Stimulated activated naive CD4-positive, alpha-beta T cell (primary cell): ENCODE measurements at places on chromosomes 11 and 22.

GRCh38 chr11:120023120-120023519 lies 114.8 kb downstream of the TRIM29 start:
- no peak for DNase-seq

DNA sequence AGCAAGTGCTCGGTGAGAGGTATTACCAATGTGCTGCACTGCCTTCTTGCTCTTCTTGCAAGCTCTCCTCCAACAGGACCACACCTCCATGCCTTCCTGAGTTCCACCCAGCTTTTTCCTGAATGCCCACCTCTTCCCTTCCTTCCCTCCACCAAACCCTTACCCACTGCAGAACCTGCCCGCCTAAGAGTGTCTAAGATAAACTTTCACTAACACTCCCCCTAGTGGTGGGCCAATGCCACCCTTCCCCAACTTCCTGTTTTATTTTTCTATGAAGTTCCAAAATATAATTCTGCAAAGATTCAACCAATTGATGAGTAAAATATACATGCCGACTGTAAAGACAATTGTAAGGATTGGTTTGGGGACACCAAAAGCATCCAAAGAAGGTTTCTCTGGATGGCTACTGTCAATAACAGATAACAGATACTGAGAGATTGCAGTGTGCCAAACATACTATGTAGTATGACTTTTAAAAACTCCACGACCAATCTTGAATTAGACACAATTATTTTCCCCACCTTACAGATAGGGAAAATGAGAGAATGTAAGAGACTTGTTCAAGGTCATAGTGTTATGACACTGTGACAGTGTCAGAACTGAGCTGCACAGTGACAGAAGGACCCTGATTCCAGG lies 38.6 kb upstream of the BMAL1 start:
- DNase-seq = peak; percentile 41

GRCh38 chr11:47109051-47109726 lies 67.5 kb downstream of the ARFGAP2 start:
- no peak for DNase-seq

DNA sequence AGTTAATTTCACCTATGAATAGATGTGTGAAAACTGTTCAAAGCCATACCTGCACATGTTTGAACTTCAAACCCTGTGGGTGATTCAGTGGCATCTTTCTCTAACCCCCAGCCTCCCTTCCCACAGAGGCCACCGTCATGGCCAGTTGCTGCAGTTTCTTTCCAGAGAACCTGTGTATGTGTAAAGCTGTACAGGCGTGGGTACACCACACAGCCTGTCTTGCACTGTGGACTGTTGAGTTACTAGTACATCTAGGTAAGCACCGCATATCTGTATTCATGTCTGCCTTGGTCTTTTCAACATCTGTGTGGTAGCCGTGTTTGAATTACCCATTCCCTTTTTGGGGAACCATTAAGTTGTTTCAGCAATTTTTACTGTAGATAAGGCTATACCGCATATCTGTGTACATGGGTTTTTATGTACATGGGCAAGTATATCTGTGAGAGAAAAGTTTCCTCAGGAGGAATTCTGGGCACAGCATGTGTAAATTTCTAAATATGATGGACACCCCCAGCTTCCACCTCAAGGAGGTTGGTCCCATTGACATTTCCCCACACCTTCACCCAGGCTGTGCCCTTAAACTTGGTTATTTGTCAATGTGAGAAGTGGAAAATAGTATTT lies 13.9 kb downstream of the NEAT1 start:
- DNase-seq = no peak

DNA sequence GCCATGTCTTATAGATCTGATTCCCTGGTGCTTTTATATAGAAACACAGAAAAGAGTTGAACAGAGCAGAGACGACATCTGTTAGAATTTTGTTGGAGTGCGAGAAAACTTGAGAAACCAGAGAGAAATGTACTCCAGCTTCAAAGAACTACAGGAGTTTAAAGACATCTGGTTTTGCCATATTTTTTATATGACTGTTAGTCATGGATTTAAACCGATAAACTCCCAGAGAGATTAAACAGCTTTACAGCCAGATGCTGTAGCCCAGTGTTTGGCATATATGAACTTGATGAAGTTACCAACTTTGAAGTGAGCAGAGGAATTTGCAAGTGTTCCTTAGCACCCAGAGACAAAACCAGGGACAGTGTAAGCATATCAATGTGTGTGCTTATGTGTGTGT lies 1083.1 kb downstream of the LRRC4C start:
- DNase-seq = no peak

DNA sequence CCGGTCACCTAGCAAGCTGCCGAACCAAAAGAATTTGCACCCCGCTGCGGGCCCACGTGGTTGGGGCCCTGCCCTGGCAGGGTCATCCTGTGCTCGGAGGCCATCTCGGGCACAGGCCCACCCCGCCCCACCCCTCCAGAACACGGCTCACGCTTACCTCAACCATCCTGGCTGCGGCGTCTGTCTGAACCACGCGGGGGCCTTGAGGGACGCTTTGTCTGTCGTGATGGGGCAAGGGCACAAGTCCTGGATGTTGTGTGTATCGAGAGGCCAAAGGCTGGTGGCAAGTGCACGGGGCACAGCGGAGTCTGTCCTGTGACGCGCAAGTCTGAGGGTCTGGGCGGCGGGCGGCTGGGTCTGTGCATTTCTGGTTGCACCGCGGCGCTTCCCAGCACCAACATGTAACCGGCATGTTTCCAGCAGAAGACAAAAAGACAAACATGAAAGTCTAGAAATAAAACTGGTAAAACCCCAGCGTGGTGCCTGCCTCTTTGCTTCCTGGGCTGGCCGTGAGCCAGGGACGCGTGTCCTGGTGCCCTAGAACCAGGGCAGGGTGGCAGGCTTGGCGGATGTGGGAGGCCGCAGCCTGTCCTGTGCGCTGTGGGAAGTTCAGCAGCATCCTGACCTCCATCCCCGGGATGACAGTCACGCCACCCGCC lies 13.2 kb downstream of the CCND1 start:
- DNase-seq = no peak

- DNase-seq = no peak
Measured at GRCh38 chr11:12944889-12945288, 64.2 kb upstream of the RASSF10 start.

DNA sequence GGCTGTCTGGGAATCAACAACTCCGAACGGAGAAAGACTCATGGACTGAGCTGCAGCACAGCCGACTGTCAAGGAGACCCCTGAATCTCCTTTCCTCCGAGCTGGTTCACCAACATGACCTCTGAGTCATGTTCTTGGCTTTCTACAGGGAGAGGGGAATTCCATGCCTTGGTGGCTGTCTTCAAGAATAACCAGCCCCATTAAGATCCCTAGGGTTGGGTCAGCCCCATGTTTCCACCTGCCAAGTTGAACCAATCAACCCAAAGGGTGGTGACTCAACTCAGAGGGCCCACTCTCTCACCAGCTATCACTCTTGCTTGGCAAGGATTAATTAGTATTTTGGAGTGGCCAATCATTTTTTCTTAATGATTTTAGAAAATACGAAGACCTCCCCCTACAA lies 28.3 kb upstream of the IGSF22 start:
- no peak for DNase-seq

DNA sequence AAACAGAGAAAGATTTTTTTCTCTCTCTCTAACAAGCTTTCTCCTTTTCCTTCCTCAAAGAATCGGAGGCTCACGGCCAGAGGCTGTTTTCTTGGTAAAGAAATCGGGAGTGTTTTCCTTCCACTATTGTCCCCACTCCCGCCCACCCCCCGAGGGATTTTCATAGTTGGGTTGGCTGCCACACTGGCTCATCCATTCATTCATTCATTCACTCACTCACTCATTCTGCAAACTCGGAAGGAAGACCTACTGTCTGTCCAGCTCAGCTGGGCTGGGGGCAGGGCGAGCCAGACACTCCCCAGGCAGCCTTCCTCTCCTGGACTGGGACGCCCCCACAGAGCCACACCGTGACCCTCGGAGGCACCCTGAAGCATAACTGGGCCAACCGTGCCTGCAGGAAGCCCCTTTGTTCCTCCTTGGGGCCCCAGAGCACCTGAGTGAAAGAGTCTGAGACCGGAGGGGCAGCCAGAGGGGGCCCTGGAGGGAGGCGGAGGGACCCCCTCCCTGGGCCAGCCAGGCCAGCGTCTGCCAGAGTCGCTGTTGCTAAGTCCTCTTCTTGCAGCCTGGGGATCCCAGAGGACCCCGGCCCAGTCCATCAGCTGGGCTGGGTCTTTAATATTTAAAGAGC lies 17.0 kb downstream of the CDKN1C start:
- DNase-seq = no peak

DNA sequence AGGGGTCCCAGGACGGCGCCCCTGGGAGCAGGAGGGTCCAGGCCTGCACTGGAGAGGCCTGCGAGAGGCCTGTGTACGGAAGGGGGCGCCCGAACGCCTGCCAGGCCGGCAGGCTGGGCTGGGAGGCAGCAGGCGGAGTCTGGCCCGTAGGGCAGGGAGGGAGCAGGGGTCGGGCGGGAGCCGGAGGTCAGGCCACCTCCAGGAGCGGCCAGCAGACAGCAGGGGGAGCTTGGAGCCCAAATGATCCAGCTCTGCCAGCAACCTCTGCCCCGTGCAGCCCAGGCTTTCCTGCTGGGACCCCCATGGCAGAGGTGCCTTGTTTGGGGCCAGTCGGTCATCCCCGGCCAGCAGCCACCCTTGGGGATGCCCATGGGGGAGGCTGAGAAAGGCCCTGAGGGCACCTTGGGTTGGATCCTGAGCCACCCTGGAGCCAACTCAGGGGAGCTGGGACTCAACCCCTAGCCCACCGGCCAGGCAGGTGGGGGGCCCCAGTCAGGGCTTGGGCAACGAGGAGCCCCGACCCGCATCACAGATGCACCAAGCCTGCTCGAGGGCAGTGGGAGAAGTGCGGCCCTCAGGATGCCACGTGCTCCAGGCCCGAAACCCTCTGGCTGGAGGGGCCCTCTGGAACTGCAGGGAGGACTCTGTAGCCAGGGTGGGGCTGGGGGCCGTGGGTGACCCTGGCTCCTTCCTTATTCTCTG lies 9.6 kb upstream of the SYT8 start:
- no peak for DNase-seq

- DNase-seq = no peak
Measured at GRCh38 chr11:2404735-2405196, 4.2 kb downstream of the TSSC4 start.

DNA sequence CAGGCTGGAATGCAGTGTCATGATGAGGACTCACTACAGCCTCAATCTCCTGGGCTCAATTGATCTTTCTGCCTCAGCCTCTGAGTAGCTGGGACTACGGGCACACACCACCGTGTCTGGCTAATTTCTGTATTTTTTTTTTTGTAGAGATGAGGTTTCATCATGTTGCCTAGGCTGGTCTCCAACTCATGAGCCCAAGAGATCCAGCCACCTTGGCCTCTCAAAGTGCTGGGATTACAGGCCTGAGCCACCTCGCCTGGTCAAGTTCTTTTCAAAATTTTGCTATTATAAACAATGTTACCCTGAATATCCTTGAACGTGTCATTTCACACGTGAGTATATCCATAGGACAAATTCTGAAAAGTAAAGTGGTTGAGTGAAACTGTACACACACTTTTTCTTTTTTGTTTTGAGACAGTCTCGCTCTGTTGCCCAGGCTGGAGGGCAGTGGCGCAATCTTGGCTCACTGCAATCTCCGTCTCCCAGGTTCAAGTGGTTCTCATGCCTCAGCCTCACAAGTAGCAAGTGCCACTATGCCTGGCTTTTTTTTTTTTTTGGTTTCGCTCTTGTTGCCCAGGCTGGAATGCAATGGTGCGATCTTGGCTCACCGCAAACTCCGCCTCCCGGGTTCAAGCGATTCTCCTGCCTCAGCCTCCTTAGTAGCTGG lies 21.6 kb upstream of the EP300 start:
- no peak for DNase-seq

GRCh38 chr11:85874265-85874664 lies 19.1 kb downstream of the CCDC83 start:
- no peak for DNase-seq

DNA sequence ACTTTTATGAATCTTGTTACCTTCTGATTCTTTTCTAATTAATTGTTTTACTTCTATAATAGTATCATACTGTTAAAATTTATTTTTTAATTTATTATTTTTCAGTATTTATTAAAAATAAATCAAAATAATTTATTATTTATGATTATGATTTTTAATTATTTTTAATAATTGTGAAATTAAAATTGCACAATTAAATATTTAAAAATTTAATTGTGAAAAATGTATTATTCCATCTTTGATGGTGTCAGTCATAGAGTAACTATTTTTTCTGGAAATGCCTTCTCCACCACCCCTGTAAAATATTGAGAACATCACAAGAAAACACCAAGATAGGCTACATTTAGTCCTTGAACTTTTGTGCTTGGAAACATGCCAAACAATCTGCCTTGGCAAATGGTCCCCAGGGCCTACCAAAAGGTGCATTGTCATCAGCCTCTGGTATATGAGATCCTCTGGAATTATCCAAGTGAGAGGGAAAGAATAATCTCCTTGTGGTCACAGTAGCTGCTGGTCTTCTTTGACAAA lies at the start of gene OR8H2:
TSS of gene OR8H2 (plus strand) at position 478 of the 528 bp plus-strand sequence. CDS start 1,356 bp downstream, outside the sequence.
- DNase-seq = no peak

DNA sequence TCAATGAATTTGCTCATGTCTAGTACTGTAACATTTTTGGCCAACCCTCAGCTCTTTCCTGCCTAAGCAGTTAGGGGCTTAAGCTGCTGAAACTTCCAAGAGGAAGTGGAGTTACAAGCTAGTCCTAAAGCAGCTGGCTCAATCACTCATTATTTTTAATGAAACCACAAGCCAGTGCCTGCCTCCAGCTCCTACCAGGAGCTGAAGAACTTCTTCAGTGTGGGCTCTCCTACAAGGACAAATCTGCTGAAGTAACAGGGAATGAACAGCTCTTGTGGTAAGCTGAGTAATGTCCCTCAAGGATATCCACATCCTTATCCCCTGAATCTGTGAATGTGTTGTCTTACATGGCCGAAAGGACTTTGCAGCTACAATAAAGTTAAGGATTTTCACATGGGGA lies 112.5 kb downstream of the BBOX1 start:
- no peak for DNase-seq

- peak; percentile 46 for DNase-seq
Measured at GRCh38 chr11:59802639-59803176, 7.9 kb downstream of the MRPL16 start.

DNA sequence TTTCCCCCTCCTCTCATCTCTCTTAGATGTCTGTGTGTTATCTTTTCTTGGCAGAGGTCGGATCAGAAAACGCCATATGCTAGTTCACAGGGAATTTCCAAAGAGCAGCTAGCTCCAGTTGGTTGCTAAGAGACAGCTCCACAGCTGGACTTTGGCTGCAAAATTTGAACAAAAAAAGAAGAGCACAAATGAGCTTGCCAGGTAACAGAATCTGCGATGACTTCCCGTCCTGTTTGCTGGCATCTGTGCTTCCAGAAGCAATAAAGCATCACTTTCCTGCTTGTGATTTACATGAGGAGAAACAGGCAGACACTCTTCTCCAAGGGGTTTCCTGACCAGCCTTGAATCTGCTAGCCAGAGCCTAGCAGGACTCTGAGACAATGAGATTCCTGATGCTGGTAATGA lies 596.0 kb upstream of the B3GAT1 start:
- no peak for DNase-seq

DNA sequence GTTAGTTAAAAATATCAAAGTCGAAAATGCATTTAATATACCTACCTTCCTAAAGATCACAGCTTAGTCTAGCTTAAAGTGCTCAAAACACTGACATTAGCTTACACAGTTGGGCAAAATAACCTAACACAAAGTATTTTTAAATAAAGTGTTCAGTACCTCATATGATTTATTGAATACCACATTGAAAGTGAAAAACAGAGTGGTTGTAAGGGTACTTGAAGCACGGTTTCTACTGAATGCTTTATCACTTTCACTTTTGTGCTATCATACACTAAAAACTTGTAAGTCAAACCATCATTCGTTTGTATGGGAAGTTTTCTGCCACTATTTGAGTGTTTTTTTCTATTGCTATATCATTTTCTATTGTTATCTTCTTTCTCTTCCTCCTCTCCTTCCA lies 36.6 kb downstream of the ZBTB44 start:
- DNase-seq = no peak

GRCh38 chr11:64829536-64830251 lies 14.8 kb downstream of the CDC42BPG start:
- DNase-seq = no peak
